ENCODE measurements at places on chromosomes 6 and 20.

GRCh38 chr6:12369781-12370262, 79.7 kb downstream of the EDN1 start:
- DNase-seq = no peak

DNA sequence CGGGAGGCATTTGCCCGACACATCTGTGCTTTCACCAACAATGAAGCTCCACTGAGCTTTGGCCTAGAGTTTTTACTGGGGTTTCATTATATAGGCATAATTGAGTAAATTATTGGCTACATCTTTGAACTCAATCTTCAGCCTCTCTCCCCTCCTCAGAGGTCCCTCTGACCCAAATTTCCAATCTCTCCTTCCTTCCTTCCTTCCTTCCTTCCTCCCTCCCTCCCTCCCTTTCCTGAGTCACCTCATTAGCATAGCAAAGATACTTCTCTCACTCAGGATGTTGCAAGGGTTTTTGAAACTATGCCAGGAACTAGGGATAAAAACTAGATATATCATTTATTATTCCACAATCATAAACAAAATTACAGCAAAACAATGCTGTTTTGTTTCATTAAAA, 238.2 kb upstream of the PRND start:
- no peak for DNase-seq

DNA sequence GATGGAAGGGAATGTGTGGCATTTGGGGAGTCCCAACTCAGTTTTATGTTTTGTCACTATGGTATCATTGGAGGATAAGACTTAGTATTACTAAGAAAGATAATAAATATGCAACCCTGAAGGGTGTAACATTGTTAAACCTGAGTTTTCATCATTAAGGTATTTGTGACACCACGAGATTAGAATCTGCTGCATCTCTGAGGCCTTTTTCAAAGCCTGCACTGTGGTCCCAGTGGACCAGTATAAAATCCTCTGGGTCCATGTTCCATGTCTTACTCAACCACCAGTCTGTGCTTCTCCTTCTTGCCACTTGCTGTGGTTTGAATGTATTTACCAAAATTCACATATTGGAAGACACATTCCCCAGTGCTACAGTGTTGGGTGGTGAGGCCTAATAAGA, 130.6 kb downstream of the TBX18 start:
- DNase-seq = no peak

DNA sequence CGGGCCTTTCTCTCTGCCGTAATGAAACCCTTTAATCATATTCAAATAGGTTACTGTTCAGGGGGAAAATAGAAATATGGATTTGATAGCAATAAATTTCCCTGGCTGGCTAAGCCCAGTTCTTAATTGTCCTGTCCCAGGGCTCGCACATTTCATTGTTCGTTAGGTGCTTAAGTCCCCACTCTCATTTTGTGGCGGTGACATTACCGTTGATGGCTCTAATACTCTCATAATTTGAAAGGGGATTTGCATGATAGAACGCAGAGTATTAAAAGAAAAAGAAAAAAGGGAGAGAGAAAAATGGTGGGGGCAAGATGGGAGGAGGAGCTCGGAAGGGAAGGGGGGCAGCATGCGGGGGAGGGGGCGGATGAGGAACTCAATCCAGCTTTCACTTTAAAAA, 79.1 kb upstream of the FOXP4 start:
- DNase-seq = no peak

- DNase-seq = no peak
These were observed 816.5 kb downstream of the BCKDHB start for GRCh38 chr6:80922916-80923455.

All from stimulated activated CD8-positive, alpha-beta memory T cell treated with anti-CD3 and anti-CD28 coated beads, Interleukin-12 subunit alpha, Interleukin-12 subunit beta, amount 100 ng/mL, for 4 hours (primary cell).